ENCODE measurements at places on chromosomes 3 and 15.

- no peak for DNase-seq
Observed at GRCh38 chr3:72101494-72101893, 316.5 kb upstream of the PROK2 start.

DNA sequence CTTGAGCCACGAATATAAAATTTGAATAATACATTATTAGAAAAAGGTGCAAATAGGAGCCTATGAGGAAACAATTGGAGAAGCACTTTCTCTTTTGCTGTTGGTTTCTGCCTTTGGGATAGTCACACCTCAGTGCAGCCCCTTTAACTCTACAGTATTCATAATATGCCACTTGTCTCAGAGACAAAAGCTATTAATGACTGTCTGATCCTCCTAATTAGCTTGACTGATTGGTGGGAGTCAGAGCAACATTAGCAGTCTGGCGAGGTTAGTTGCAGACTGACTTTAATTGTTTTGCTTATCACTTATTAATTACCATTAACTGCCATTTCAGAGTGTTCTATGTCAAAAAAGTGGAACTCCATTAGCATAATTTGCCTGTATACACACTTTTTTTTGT lies 225.0 kb upstream of the ARHGEF26 start:
- no peak for DNase-seq

DNA sequence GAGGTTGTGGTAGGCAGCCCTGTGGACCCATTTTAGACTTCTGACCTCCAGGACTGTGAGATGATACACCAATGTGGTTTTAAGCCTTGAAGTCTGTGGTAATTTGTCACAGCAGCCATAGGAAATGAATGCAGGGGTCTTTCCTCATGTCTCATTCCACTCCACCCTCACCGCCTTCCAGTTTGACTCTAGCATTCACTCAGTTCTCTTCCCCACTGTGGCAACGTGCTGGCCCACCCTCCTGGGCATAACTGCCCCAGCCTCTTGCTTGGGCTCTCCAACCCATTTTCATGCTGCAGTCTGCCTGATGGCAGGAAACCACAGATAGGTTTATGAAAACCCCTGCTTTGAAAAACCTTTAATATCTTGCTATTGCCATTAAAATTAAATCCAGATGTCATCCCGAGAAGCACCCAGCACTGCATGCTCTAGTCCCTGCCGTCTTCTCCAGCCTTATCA lies 7.3 kb upstream of the TRNT1 start:
- DNase-seq, result no peak

GRCh38 chr3:123027292-123028232 lies at the start of gene SEMA5B:
Gene SEMA5B (minus strand): TSS chr3:123027763. CDS start chr3:122961263, 66,500 bp downstream.
- DNase-seq, result no peak

DNA sequence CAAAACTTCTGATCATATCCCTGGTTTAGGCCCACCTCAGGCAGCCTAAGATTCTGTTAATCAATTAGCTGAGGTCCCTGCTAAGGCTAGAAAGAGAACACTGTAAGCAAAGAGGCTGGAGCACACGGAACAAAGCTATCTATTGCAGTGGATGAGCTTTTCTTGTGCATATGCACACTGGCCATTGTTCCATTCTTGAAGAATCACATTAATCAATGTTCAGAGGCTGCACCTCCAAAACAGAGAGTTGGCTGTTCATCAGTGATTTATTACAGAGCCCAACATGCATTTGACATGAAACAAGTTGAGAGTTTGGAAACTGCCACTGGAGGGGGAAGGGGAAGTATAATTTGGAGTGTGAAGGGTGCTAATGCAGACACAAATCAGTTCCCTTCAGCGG lies 873.0 kb downstream of the ROBO1 start:
- no peak for DNase-seq

DNA sequence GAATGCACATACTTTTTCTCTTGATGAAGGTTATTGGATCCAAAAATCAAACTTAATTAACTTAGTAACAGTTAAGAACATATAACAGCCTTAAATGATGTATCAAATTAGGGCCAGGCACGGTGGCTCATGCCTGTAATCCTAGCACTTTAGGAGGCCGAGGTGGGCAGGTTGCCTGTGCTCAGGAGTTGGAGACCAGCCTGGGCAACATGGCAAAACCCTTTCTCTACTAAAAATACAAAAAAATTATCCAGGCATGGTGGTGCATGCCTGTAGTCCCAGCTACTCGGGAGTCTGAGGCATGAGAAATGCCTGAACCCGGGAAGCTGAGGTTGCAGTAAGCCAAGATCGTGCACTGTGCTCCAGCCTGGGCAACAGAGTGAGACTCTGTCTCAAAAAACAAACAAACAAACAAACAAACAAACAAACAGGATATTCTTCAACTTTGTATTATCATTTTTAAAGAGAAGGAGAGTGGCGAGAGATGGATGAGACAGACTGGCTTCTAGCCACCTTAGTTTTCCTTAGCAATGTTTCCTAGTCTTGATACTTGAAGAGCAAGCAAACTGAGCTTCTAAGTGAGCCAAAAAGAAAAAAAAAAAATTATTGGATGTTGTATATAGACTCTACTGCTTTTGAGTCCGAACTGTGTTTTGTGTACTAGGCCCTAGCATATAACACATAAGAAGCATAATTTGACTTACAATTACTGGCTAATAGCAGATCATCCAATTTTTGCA lies 13.8 kb downstream of the SPRED1 start:
- no peak for DNase-seq

DNA sequence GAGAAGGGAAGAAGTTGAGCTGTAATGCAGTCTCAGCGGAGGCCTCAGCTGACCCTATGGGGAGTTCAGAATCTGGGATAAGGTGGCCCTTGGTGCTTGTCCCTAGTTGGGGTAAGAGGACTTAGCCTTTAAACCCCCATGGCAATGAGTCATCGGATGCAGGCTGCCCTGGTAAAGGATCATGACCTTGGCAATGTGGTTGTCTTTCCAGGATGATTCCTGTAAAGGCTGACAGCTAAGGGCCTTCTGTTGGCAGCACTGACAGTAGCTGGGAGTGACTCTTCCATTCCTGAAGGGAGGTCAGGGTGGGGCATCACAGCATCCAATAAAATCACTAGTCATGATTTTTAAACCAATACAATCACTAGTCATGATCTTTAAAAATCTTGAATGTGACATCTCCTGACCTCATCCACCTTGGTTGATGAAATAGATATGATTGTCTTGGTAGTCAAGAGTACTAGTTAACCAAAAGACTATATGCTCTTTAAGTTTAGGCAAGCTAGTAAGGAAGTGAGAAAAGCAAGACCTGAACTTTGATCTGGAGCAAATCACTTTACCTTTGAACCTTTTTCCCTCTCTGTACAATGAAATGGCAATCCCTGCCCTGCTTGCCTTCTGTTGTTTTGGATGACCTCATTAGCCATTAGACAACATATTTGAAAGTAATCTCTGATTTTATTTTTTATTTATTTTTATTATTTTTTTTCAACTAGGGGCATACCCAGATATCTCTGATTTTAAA lies 71.3 kb upstream of the CACNA1D start:
- DNase-seq, result no peak

GRCh38 chr3:172061724-172062184 lies 22.4 kb downstream of the FNDC3B start:
- DNase-seq, result no peak

DNA sequence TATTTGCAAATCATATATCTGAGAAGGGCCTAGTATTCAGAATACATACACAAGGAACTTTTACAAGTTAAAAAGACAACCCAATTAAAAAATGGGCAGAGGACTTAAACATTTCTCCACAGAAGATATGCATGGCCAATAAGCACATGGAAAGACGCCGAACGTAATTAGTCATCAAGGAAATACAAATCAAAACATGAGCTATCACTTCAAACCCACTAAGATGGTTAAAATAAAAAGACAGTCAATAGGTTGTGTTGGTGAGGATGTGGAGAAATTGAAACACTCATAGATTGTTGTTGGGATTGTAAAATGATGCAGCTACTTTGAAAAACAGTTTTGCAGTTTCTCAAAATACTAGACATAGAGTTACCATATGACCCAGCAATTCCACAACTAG lies 61.2 kb upstream of the NEO1 start:
- no peak for DNase-seq

DNA sequence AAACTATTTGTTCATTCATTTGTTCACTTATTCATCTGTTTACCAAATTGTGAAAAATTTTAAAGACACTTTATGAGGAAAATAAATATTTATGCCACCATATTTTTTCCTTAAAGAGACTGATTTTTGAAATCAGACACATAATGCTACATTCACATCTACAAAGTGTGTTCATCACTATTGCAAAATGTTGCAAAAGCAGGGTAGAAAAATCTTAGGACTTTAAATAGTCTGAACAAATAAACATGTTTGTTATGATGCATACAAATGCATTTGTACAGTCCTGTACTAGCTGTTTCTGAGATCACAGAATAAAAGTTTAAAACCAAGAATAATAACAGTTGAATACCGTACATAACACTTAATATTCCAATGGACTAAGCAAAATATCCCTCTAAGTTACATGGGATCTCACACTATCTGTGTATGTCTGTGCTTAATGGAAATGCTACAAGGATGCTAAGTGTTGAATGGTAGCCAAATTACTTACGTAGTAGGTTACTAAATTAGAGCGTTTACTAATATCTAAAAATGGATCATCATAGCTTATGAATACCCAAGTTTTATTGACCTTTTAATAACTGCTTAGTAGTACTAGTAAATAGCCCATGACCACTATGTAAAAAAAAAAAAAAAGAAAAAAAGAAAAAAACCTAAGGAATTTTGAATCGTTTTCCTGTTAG lies 25.1 kb downstream of the ATP11B start:
- no peak for DNase-seq

GRCh38 chr15:100207053-100207452 lies 134.7 kb downstream of the ADAMTS17 start:
- no peak for DNase-seq

DNA sequence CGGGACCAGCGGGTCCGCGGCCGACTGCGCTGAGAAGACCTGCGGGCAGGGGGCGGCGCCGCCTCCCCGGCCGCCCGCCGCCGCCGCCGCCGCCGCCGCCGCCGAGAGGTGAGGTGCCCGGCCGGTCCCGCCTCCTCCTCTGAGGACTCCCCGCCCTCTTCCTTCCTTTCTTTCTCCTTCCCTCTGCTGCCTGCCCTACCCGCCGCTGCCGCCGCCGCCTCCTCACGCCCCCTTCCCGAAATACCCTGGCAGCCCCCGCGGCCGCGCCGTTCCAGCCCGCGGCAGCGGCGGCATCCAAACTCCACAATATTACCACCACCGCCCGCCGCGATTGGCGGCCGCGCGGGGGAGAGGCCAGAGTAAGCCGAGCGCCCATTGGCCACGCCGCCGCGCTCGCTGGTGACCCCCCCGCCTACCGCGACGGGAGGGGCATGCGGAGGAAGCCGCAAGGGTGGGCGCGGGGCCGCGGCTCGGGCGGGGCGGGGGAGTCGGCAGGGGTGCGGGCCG lies 61.8 kb upstream of the ANKRD28 start:
- peak; percentile 51 for DNase-seq

GRCh38 chr3:55036883-55037577 lies 109.2 kb upstream of the LRTM1 start:
- DNase-seq, result no peak

- no peak for DNase-seq
Observed at GRCh38 chr3:71429597-71429988, 153.9 kb downstream of the FOXP1 start.

DNA sequence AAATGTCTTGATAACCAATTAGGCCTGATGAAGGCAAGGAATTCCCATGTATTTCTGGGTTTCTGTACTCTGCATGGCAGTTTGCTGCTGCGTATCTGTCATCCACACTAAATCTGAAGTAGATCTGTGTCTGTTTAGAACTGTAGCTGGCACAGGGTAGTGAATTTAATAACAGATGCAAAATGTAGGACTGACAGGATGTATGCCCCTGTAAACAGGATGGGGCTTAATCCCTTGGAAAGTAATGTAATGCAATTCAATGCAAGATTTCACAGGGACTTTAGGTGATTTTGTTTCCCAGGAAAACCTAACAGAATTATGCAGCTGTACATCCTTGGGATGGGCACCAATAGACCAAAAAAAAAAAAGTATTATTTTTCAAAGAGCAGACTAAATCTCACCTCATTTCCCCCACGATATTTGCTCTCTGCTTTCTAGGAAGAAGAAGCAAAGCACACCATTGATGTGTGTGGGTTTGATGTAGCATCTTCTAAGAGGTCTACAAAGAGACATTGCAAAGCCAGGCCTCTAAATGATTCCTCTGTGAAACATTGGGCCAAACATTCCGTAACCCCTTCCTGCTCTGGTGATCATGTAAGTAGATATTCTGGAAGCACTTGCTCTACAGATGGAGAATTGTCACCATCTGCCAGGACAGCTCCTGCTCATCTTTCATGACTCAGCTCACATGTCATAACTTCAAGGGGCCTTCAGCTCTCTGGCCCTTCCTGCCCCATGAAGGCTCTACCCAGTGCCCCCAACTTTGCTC lies 464.3 kb upstream of the RGMA start:
- DNase-seq, result no peak

DNA sequence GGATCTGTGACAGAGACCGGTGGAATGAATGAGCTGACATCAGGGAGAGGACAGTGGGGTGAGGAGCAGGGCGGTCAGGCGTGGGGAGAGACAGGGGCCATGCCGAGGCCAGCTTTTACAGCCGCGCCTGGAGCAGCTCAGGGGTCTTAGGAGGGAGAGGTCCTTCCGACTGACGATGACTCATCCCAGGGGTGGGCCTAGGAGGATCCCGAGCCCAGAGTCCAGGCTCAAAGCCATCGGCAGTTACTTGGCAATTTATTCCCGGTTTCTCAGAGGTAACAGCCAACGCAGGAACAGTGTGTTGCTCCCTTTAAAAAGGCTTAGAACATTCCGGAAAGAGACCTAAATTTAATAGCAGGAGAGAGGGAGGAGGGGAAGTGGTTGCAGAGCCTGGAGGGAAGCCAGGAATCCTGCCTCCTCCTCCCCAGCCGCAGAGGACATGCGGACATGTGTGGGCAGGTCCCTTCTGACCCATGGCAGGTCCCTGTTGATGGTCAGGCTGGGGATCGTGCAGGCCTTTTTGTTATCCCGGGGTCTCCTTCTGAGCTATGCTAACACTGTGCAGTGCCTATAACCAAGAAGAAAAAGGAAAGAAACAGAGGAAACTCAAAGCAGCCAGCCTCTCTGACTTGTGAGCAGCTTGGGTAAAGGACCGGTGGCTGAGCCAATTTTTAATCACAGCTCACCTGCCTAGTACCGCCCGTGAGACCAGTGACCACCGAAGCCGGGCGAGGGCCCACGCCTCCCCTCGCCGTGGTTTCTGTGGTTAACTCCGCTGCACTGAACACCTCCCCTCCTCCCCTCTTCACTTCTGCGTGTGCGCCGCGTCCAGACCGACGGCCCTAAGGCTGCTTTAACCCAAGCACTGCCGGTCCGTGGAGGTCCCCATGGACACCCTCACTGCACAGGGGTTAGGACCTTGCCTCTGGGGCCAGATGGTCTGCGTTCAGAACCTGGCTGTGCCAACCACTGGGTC lies 392.4 kb upstream of the PROK2 start:
- peak; percentile 48 for DNase-seq

Measured in hypothalamus (tissue), 51 donors.